ENCODE measurements at places on chromosomes 16 and 17.

GRCh38 chr16:27779641-27780164, 229.8 kb downstream of the KATNIP start:
- no peak for DNase-seq

GRCh38 chr17:80814491-80814890, 177.2 kb upstream of the CHMP6 start:
- no peak for DNase-seq

- no peak for DNase-seq
Observed at GRCh38 chr17:49108318-49108717, 24.3 kb upstream of the B4GALNT2 start.

DNA sequence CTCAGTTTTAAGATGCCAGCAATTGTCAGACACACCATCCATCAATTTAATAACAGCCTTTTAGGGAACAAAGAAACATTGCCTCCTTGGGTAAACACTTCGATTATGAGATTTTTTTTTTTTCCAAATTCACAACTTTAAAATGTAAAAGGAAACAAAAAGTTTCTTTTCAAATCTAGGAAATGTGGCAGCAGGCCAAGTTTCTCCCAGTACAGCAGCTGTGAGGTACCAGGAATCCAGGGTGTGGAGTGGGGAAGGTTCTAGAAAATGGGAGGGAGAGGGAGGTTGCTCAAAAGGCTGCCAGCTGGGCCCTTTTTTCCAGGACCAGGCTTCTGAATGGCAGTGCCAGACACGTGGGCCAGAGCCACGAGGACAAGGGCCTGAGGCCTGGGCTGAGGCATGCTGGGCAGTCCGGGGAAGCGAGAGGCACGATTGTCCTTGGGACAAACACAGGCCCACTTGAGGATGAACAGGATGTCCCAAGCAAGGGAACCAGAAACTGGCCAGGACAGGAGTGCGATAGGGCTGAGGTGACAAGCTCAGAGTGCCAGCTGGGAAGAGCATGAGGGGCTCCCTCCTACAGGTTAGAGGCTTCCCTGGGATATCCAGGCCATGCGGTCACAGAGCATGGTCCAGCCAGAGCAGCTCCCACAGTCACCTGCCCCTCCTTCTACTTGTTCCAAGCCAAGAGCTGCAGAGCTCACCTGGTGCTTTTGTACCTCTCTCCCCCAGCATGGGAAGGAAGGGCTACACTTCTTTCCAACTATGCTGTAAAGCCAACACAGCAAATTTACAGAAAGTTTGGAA, 215.1 kb downstream of the KATNIP start:
- DNase-seq: no peak

- no peak for DNase-seq
Observed at GRCh38 chr16:50683689-50684374, 2.7 kb upstream of the SNX20 start.

DNA sequence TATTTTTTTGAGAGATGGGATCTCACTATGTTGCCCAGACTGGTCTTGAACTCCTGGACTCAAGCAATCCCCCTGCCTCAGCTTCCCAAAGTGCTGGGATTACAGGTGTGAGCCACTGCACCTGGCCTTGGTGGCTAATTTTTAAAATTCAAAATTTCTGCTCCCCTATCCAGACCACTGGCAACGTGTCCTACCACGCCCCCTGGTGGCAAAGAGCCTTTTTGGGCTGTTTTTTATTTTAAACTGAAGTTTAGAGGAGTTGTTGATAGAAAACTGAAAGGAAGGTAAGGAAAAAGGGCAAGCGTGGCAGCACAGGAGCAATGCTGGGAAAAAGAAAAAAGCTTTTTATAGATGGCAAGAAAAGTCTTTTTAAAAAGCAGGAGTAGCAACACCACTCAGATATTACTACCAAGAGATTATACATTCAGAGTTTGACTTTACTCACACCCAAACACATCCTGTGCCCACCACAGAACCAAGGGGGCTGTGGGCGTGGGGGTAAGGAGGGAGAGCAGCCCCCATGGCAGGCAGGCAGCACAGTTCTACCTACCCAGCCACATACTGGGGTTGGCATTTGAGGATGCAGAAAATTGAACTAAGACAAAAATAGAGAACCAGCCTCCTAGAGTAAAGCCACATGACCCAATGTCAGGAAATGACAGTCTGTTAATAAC, 4.2 kb upstream of the MXRA7 start:
- no peak for DNase-seq

- DNase-seq: no peak
Observed at GRCh38 chr16:16817196-16817595, 438.3 kb downstream of the NPIPA7 start.

GRCh38 chr16:79897453-79898146, 297.1 kb upstream of the MAF start:
- no peak for DNase-seq

DNA sequence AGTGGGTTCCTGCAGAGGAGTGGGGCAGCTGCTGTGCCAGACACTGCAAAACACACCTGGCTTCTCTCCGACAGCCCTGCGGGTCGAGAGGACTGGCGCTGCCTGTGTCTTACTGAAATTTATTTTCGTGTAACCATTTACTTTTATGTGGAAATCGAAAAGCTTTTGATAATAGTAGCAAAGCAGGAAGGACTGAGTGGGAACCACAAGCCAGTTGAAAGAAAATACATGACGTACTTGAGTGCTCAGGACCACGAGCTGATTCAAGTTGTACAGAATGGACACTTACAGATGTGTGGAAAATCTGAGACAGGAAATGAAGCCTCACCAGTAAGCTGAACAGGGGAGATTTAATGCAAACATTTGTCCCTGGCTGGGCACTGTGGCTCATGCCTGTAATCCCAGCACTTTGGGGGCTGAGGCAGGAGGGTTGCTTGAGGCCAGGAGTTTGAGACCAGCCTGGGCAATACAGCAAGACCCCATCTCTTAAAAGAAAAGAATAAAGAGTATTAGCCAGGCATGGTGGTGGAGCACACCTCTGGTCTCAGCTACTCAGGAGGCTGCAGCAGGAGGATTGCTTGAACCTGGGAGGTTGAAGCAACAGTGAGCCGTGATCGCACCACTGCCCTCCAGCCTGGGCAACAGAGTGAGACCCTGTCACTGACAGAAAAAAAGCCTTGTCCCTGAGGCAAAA, 11.3 kb upstream of the RPL13 start:
- no peak for DNase-seq

DNA sequence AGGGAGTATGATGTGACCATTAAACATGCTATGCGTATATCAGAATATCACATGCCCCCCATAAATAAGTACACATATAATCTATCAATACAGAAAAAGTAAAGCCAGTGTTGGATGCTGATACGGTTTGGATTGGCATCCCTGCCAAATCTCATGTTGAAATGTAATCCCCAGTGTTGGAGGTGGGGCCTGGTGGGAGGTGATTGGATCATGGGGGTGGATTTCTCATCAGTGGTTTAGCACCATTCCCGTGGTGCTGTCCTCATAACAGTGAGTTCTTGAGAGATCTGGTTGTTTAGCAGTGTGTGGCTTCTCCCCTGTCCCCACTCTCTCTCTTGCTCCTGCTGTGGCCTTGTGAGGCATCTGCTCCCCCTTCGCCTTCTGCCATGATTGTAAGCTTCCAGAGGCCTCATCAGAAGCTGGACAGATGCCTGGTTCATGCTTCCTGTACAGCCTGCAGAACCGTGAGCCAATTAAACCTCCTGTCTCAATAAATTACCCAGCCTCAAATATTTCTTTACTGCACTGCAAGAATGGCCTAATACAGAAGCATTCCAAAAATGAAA, 88.9 kb downstream of the AATF start:
- no peak for DNase-seq

DNA sequence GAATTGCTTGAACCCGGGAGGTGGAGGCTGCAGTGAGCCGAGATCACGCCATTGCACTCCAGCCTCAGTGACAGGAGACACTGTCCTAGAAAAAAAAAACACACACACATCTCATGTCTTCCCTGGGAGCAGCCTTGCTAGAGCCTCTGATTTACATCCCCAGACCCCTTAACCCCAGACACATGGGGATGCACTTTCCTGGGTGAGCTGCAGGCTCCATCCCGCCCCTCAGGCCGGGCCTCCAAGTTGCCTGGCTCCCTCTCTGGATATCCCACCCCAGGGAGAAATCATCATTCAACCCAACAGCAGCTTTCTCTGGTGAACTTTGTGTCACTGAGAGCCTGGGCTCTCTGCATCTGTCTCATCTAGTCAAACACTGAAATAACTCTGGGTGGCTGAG, 21.5 kb downstream of the SRL start:
- DNase-seq: no peak

- DNase-seq: no peak
Observed at GRCh38 chr16:48946686-48947370, 334.8 kb downstream of the CBLN1 start.

- no peak for DNase-seq
Observed at GRCh38 chr17:78223765-78224164, 7.7 kb upstream of the TMEM235 start.

GRCh38 chr17:7756968-7757367, 39.4 kb downstream of the DNAH2 start:
- no peak for DNase-seq

GRCh38 chr16:86763819-86764218, 185.5 kb downstream of the FOXL1 start:
- DNase-seq: no peak

GRCh38 chr16:67170168-67170948, at the start of gene NOL3:
NOL3 (plus strand) TSS chr16:67170538.
- DNase-seq: no peak

GRCh38 chr17:13067629-13068303, 49.9 kb upstream of the ELAC2 start:
- DNase-seq: no peak

- no peak for DNase-seq
Observed at GRCh38 chr16:67653789-67654402, 6.2 kb downstream of the ACD start.

DNA sequence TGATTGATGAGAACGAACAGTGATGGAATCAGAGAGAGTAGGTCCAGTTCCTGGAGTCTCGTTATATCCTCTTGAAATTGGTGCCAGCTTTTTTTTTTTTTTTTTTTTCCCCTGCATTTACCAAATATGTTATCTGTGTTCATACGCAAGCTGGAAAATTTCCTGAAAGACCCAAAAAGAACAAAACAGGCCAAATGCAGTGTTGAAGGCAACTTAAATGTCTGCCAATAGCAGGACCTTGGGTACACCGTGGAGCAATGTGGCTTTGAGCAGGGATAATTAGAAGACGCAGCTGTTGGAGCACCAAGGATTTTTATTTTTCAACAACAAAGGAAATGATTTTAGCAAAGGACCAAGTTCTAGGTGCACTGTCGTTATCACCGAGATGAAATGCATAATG, 105.0 kb downstream of the ABCC6 start:
- no peak for DNase-seq

DNA sequence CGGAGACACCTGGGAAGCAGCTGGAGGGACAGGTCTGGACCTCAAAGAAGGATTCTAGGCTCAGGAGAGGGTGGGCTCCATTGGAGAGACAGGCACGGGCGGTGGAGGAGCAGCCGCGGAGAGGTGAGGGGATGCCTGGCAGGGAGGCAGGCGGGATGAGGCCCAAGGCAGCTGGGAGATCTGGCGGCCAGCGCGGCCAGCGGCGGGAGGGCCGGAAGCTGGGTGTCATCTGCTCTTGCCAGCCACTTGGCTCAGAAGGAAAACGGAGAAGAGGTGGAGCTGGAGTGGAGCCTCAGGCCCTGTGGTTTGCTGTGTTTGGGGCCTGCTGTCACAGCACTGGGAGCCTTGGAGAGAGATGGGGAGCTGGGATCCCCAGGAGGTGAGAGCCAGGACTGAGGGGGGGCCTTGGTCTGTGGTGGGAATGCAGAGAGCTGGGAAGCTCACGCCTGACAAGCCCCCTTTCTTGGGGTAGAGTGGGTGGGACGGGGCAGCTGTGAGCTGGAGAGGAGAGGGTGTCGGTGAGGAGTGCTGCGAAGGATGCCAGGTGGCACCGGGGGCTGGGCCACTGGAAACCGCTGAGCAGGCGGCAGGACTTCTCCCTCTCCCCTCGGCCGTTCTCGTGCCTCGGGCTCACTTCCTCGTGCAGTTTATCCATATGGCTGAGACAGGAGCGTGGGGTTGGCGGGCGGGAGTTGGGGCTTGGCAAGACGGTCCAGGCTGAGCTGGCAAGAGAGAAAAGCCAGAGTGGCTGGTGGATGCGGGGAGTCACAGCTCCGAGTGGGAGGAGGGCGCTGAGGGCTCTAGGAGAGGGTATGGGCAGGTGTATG, 8.0 kb downstream of the TBC1D24 start:
- DNase-seq: no peak

- DNase-seq: no peak
Observed at GRCh38 chr16:69885722-69886121, 65.4 kb upstream of the CLEC18A start.
